ENCODE measurements at places on chromosomes 7 and 10. TPM values are rescaled to one million over a fixed set of nuclear protein-coding genes. Genes with fewer than 3 reads are reported as not detected.

The OR2A5 gene
- total RNA-seq, result not detected

The COBL gene
- 21.7 TPM for total RNA-seq

The EBLN1 gene
- not detected for total RNA-seq

The CRYGN gene
- 0.34 TPM for total RNA-seq

The GIMAP6 gene
- total RNA-seq, result 53.7 TPM

The GBX1 gene
- not detected for total RNA-seq

GRCh38 chr7:121076350-121077164, 88.0 kb downstream of the CPED1 start:
- DNase-seq, result no peak
- no peaks in the 10 kb centered on the region for H3K27me3 ChIP-seq
- H3K36me3 ChIP-seq, result no peaks in the 10 kb centered on the region
- no peak overlapping the region for H3K4me3 ChIP-seq

DNA sequence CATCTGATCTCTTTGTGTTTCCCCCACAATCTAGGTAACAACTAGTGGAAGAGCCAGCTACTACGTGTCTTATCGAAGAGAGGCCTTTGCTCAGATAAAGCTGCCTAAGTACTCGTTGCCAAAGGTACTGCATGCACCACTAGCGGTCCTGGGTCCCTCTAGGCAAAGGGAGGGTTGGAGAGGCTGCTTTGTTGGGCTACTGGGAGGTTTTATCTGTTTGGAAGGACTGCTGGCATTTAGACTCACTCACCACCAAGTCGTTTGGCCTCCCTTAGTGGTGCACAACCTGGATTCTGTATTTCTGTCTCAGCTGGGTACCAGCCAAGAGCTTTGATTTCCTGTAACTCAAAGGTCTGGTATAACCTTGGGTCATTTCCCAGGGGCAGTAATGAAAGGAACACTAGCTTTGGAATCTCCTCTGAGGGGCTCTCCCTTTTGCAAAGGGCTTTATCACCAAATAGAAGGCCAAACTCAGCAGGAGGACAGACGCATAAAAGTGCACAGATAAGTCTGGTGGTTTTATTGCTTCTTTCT, 498.3 kb downstream of the SORCS3 start:
- no peaks in the 10 kb centered on the region for H3K4me1 ChIP-seq
- DNase-seq, result no peak
- no peak overlapping the region for H3K4me3 ChIP-seq
- H3K27me3 ChIP-seq, result no peaks in the 10 kb centered on the region
- H3K36me3 ChIP-seq, result no peaks in the 10 kb centered on the region

DNA sequence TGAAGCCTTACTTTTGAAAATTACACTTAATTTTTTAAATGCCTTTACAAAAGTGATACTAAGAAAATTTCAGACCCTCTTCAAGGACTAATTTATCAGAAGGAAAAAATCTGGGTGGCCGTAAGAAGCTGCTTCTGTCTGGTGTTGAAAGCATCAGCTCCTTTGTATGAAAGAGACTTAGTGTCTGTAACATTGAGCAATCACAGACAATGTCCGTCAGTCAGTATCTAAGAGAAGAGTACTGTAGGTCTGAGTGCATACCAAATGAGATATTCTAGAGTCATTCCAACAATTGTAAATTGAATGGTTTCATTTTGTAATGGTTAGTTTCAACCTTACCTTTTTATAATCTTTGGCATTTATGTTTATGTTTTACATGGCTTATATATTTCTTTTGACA, 11.1 kb upstream of the MDFIC start:
- H3K4me1 ChIP-seq, result no peaks in the 10 kb centered on the region
- H3K27ac ChIP-seq, result no peak overlapping the region
- no peak overlapping the region for H3K4me3 ChIP-seq
- no peaks in the 10 kb centered on the region for H3K36me3 ChIP-seq

GRCh38 chr10:32054094-32054493, 2.1 kb downstream of the KIF5B start:
- no peaks in the 10 kb centered on the region for H3K27me3 ChIP-seq
- H3K27ac ChIP-seq, result no peak overlapping the region
- no peaks in the 10 kb centered on the region for H3K36me3 ChIP-seq
- peak overlapping the region; percentile 36 for H3K4me3 ChIP-seq
- peaks cover 30% of the 10 kb centered on the region for H3K4me1 ChIP-seq

DNA sequence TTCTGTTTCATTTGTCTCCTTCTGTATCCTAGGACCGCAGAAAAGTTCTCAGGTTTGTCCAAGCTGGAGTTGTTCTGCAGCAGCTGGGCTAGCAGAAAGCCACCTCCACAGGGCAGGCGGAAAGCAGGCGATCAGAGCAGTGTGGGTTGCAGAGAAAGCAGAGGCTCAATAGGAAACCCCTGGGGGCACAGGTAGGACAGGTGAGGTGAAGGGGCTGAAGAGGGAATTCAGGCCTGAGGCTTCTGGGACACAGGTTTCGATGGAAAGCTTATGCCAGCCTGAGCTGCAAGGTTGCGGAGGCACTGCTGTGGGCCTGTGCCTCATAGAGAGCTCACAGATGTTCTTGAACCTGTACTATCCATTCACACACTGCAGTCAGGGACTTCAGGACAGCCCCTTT, 194.9 kb upstream of the TPK1 start:
- H3K36me3 ChIP-seq, result no peaks in the 10 kb centered on the region
- H3K4me3 ChIP-seq, result no peak overlapping the region
- no peak for DNase-seq
- H3K27me3 ChIP-seq, result no peaks in the 10 kb centered on the region

GRCh38 chr10:70324951-70325781, 41.4 kb upstream of the NPFFR1 start:
- H3K4me3 ChIP-seq, result no peak overlapping the region
- H3K36me3 ChIP-seq, result no peaks in the 10 kb centered on the region
- H3K27me3 ChIP-seq, result no peaks in the 10 kb centered on the region

DNA sequence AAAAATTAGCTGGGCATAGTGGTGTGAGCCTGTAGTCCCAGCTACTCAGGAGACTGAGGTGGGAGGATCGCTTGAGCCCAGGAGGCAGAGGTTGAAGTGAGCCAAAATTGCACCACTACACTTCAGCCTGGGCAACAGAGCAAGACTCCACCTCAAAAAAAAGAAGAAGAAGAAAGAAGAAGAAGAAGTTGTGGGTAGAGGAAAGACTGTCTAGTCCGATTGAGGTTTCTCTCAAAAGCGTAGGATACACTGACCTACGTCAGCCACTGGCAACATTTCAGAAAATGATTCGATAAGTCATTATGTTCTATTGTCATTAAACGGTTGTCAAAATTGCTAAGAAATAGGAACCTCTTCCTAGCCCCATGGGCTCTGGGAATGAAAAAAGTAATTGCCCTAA, 22.3 kb upstream of the RHBDD2 start:
- no peak overlapping the region for H3K4me3 ChIP-seq
- no peaks in the 10 kb centered on the region for H3K27me3 ChIP-seq

DNA sequence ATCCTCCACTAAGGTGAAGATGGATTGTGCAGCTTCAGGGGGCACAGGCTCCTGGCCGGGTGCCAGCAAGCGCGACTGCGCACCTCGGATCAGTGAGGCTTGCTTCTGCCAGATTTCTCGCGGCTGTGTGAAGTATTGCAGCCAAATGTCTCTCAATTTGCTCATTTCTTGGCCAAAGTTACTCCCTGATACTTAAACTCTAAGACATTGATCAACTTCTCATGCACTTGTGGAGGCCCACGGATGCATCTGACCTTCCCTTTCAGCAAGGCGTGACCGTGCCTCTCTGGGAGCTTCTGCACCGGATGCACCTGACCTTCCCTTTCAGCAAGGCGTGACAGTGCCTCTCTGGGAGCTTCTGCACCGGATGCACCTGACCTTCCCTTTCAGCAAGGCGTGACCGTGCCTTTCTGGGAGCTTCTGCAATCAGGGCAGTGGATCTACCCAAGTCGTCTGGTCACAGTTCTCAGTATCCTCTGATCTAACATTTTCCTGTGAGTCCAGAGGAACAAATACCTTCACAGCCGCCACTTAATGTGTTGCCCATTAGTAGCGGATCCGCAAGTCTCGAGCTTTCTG, 248.3 kb downstream of the ADARB2 start:
- no peaks in the 10 kb centered on the region for H3K4me1 ChIP-seq
- DNase-seq, result no peak
- H3K27ac ChIP-seq, result no peak overlapping the region
- H3K27me3 ChIP-seq, result no peaks in the 10 kb centered on the region

DNA sequence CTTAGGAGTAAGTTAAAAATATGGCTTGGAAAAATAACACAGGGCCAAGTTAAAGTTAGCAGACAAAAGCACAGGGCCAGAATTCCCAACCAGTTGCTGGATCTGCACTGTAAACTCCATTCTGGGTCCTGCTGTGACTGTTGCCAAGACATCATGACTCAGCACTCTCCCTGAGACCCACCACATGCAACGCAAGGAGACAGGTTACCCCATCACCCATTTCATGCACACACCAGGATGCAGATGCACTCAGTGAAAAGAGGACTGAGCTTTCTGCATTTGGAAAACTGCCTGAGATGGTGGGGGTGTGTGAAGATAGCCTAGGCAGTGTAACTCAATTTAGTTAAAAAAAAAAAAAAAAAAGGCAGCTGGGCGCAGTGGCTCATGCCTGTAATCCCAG, 97.6 kb upstream of the ZNF438 start:
- no peaks in the 10 kb centered on the region for H3K36me3 ChIP-seq
- no peak overlapping the region for H3K4me3 ChIP-seq
- no peaks in the 10 kb centered on the region for H3K27me3 ChIP-seq
- no peak overlapping the region for H3K27ac ChIP-seq

DNA sequence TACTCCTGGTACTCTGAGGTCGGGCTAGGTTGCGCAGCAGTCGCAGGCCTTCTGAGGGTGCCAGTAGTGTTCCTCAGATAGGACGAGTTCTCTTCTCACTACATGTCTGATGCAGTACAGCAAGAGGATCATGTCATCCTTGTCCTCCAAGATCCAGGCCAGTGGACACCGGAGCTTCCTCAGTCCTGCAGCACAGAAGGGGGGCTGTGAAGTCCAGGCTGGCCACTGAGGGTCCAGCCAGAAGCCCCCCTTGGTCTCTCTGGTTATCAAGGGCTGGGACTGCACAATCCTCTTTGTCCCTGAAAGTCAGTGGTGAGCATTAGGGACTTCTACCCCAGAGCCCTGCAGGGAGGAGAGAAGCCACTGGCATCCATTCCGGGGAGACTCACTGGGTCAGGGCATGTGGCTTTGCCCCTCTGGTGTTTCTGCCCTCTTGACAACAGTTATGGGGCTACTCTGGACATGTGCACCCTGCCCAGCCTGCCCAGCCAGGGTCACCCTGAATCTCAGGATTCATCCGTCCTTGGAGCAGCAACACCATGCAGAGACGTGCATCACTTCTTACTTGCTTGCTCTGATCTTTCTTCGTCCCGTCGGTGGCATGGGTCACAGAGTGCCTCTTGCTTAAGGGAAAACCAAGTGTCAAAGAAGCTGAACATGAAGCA, 125.7 kb downstream of the ADCY1 start:
- peak overlapping the region; percentile 5 for H3K27ac ChIP-seq
- H3K4me1 ChIP-seq, result no peaks in the 10 kb centered on the region
- DNase-seq, result peak; percentile 12
- H3K36me3 ChIP-seq, result no peaks in the 10 kb centered on the region
- H3K27me3 ChIP-seq, result no peaks in the 10 kb centered on the region
- H3K4me3 ChIP-seq, result no peak overlapping the region

DNA sequence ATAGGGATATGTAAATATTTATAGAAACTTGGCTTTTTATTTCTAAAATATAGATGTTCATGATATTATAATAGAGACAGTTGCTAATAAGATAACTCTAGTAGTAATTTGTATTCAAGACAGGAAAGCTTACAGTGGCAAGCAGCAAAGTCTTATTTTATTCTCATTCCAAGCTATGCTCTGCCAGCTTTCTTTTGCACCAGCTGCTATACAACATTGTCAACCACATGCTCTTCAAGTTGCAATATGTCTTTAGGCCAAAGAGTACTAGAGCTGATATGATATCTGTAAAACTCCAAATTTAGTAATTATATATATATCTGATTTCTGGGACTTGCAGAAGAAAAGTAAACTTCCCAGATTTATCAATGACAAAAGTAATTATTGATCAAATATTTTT, 350.1 kb downstream of the HGF start:
- no peaks in the 10 kb centered on the region for H3K36me3 ChIP-seq
- DNase-seq, result no peak
- no peaks in the 10 kb centered on the region for H3K4me1 ChIP-seq
- no peaks in the 10 kb centered on the region for H3K27me3 ChIP-seq
- H3K27ac ChIP-seq, result no peak overlapping the region

DNA sequence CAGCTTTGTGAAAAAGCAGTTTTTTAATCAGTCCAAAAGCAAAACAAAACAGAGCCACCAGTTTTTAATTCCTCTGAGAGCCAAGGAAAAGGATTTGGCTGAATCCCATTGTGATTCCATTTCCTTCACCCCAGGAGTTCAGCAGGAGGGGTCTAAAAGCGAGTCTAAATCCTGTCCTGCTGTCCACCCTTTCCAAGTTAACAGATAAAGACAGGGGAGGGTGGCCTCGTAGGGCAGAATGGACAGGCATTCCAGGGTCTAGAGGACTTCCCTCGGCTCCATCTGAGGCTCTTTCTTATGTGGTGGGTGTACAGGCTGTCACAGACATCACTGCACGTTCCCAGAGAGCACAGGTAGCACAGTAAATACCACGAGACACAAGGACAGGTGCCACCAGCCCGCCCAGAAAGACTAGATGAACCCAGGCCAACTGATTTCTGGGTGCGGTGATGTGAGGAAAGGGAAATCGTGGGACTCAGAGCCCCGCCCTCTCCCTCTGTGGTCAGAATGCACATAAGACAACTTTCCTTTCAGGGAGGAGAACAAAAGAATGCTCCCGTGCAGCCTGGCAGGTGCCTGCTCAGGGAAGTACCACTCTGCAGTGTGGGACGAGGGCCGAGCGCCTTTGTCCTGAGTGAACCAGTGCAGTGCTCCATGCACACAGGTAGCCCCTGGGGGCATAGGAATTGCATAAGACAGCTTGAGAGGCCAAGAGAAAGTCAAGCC, 119.7 kb downstream of the ABLIM1 start:
- no peak overlapping the region for H3K4me3 ChIP-seq
- no peaks in the 10 kb centered on the region for H3K27me3 ChIP-seq
- H3K36me3 ChIP-seq, result peaks cover 7% of the 10 kb centered on the region
- peak overlapping the region; percentile 4 for H3K27ac ChIP-seq

DNA sequence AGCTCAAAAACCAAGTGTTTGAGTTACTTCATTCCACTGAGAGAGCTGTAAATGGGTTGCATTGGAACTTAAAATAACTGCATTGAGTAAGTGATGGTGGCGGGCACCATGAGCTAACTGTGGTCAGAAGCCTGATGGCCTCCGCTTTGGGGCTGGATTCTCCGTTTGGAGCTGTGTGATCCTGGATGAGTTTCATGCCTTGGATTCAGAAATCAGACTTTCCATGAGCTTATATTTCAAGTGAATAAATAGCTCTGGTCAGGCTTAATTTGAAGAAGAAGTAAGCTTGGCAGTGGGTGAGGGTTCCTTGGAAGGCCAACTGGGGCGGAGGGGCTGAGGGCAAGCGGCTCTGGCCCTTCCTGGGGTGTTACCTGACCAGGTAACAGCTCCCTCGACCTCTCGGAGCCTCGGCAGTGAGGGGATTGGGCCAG, 5.6 kb downstream of the HTRA1 start:
- H3K27ac ChIP-seq, result no peak overlapping the region
- no peaks in the 10 kb centered on the region for H3K36me3 ChIP-seq
- H3K4me3 ChIP-seq, result no peak overlapping the region
- peaks cover 6% of the 10 kb centered on the region for H3K27me3 ChIP-seq
- peaks cover 8% of the 10 kb centered on the region for H3K4me1 ChIP-seq

Measured in lung (tissue), 17 donors.